ENCODE measurements at places on chromosomes 7 and 10.

DNA sequence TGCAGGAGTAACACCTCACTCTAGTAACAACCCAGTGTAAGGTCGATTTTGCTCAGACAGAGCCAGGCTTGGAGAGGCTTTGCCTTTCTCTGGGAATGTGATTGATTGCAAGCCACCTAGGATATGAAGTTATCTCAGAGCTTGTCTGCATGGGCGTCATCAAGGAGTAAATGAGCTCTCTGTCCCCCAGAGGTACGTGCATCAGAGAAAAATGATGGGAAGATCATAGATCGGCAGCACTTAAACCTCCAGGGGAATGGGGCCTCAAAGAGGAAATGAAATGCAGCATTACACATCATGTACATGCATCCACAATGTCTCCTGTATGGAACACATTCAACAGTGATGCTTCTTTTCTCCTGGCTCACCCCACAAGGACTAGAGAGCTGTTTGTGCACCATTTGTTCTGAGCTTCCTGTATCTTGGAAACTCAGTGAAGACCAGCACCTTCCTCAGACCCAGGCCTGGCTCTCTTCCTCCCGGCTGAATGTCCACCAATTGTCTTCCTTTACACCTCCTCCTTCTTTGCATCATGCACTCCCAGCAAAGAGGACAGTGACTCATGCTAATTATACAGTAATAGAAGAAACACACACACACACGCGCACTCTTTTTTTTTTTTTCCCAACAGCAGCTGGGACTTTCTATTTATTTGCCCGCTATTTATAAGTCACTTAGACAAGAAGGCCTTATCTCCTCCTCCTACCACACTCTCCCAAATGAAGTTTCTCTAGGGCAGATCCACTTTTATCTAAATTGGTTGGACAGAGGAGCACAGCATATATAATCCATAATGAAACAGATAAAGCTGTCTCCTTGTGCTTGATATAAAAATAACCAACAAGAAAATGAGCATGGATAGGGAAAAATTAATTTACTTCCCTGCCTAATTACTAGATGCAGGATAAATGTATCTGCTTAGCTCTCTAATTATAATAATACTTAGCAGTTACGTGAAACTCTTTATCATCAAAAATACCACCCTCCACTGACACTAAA lies 990.7 kb downstream of the CCSER2 start:
- no peak for DNase-seq

- no peak for DNase-seq
Measured at GRCh38 chr10:60422809-60423208, 33.1 kb upstream of the ANK3 start.

DNA sequence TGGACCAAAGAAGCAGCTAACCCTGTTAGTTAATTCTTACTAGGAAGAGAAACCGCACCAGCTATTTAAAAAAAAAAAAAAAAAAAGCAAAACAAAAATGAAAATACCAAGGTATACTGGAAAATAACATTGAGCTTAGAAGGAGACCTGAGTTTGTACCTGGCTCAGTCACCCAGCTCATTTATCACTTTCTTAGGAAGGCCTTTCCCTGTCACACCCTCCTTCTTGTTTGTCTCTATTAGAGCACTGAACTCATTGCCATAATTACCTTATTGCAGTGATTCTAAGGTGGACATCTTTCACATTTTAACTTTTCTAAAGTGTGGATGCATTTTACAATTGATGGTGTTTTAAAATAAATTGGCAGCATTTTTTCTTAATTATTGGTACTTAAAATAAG lies 24.1 kb downstream of the UBE2D1 start:
- no peak for DNase-seq

- DNase-seq, result peak; percentile 65
Measured at GRCh38 chr7:14377646-14378266, 388.3 kb upstream of the ETV1 start.

GRCh38 chr7:153640586-153640985 lies 411.6 kb upstream of the DPP6 start:
- no peak for DNase-seq

- DNase-seq, result no peak
Measured at GRCh38 chr7:140923358-140924006, 1.2 kb downstream of the BRAF start.

DNA sequence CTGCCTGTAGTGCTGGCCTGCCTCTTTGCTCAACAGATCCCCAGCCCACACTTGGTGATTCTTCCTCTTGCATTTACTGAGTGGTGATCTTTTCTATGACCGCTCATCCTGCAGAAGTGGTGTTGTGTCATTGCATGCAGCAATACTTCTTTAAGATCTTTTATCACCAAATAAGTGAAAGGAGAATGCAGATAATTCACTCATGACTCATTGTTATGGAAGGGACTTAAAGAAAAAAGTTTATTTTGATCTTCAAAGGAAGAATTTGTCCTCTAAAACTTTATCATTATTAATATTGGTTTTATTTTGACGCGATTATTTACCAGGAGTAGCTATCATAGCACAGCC lies 489.1 kb upstream of the CELF2 start:
- peak; percentile 47 for DNase-seq

DNA sequence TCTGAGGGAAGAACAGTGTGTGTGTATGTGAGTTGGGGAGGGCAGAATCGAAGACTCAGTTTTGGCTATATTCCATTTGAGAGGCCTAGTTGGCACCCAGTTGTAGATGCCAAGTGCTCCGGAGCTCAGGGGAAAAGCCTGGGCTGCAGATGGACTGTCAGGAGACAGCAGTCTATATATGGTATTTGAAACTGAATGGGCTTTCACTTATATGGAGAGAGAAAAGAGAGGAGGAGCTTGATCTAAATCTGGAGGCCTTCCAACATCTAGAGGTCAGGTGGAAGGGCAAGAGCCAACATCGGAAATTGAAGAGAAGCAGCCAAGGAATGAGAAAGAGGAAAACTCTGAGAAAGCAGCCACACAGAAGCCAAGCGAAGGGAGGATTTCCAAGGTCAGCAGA lies 350.8 kb upstream of the BMPER start:
- no peak for DNase-seq

DNA sequence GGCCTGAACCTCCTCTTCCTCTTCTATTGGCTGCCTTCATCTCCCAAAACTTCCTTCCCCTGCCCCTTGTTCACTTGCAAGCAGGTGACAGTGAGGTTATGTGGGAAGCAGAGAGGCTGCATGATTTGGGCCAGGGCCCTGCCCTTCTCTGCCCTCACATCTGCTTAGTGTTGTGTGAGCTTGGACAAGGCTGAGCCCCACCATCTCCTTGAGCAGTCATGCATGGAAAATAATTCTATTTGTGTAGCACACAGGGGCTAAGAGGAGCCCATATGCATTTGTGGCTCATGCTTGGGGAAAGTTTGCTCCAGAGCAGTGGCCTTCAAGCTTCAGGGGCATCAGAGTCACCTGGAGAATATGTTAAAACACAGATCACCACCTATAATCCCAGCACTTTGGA lies 26.8 kb upstream of the AQP1 start:
- no peak for DNase-seq

DNA sequence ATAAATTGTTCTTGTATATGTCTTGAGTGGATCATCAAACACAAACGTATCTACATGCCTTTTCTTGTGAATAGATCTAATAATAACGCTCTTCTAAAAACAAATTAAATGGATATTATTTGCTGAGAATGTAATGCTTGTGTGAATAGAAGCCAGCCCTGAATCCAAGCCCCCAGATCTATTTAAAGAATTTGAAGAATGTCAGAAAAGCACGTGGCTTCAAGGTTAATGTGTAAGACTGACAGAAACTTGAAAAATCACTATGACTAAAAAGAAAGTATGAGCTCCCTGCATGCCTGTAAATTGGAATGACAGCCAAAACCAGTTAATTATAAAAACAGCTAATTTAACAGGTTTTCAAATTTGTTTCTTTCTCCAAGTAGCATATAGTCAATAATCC lies 43.2 kb upstream of the ATRNL1 start:
- DNase-seq, result peak; percentile 4

DNA sequence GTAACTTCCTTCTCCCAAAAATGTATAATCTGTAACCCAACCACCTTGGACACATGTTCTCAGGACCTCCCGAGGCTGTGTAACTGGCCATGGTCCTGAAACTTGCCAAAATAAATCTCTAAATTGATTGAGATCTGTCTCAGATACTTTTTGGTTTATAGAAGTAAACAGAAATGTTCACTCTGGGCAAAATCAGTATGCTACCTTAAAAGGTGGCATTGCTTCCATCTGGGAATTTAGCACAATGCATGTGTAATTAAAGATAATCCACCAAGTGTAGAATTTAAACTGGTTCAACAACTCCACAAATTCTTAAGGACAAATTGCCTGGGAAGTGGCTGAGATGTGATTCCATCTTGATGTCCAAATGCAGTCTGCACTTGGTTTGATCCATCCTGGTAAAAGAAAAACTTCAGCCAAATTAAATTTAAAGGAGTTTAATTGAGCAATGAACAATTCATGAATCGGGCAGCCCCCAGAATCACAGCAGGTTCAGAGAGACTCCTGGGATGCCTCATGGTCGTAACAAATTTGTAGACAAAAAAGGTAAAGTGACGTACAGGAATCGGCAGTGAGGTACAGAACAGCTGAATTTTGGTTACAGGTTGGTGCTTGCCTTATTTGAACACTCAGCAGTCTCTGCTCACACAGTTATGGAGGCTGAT lies 102.6 kb upstream of the PFKP start:
- no peak for DNase-seq

- DNase-seq, result no peak
Measured at GRCh38 chr10:53886325-53887300, 914.4 kb downstream of the PCDH15 start.

DNA sequence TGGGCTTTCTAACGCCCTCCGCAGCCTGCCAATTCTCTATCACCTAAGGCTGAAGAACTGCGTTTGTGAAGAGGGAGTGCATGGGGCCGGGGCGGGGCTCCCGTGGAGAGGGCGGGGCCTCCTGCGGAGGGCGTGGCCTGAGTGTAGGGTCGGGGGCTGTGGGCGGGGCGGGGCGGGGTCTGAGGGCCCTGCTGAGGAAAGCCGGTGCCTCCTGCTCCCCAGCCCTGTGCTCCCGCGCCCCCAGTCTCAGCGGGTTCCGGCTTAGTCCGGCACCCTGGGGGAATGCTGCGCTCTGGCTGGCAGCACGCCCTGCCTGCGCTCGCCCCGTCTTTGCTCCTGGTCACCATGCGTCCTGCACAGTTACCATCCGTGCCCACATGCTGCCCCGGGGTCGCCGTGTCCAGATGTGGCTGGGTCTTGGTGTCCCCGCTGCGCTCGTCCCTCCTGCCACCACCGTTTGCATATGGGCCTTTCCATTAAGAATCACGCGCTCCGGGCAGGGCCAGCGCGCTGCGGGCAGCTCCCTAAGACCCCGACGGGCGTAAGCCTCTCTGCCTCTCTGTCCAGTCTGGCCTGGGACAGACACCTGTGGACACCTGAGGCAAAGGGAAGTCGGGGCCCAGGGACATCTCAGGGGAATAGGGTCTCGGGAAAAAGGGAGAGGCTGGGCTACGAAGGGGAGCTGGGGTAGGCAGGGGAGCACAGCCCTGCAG lies 144.0 kb upstream of the RET start:
- DNase-seq, result no peak

DNA sequence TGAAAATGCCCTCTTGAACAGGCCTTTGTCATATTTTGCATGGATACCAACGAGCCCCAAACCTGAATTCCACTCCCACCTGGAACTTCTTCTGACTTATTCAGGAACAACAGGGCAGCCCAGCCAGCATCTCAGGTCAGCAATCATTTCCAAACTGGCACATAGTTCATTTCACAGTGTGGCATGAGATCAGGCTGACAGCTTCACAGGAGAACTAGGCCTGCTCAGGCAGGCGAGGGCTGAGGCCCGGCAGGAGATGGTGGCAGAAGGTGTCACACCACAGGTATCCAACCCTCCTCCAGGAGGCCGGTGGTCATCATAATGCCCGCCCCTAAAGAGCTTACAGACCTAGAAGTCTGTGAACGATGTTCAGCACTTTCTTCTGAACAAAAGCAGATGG lies 42.5 kb downstream of the DENND11 start:
- DNase-seq, result no peak

GRCh38 chr10:13046851-13047528 lies 45.5 kb upstream of the CCDC3 start:
- no peak for DNase-seq

GRCh38 chr7:105278565-105278964 lies 110.2 kb downstream of the SRPK2 start:
- DNase-seq, result no peak

GRCh38 chr7:42080841-42081586 lies 156.0 kb downstream of the GLI3 start:
- DNase-seq, result peak; percentile 49

DNA sequence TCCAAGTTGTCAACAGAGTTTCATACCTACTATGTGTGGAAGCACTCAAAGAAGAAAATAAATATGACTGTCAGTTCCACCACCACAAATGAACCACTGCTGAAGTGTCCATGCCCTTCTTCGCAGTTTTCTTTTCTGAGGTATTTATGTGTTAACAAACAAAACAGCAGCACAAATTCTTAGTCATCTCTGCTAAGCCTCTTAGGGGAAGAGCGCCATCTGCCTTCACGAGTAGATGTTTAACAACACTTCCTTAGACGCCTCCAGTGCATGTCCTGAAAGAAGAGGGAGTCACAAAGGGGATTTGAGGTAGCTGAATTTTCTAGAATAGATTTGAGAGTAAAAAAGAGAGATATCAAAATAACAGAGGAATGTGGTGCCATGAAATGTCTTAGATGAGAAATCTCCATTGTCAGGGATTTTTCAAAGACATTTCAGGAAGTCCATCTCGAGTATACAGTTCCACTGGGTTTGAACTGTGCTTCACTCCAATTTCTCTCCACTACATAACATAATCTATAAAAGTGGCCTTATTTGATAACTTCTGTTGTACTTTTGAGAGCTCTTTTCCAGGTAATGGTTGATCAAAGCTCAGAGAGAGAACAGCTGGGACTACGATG lies 775.3 kb upstream of the POM121L12 start:
- DNase-seq, result no peak

GRCh38 chr10:77158666-77159065 lies 478.9 kb downstream of the KCNMA1 start:
- DNase-seq, result no peak

GRCh38 chr7:111012149-111012548 lies 78.8 kb upstream of the LRRN3 start:
- peak; percentile 47 for DNase-seq

DNA sequence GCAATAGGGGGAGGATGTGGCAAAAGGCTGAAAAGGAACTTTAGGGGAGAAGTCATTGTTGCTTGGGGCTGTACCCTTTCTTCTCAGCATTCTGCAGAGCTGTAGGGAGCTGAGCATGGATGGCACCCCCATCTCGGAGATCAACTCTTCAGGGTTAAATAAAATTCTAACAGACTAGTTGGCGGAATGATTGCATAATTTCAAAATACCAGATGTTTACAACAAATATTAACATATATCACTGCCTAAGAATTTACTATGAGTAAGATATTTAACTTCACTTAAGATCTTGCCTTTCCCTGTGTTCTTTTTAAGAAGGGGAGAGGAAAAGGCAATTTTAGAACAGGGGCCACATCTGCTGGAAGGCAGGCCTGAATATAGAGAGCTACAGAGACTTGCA lies 509 bp upstream of the OR2F1 start:
- DNase-seq, result peak; percentile 83

Measured in HCEC 1CT (cell line).